ENCODE measurements at places on chromosomes 3 and 15.

DNA sequence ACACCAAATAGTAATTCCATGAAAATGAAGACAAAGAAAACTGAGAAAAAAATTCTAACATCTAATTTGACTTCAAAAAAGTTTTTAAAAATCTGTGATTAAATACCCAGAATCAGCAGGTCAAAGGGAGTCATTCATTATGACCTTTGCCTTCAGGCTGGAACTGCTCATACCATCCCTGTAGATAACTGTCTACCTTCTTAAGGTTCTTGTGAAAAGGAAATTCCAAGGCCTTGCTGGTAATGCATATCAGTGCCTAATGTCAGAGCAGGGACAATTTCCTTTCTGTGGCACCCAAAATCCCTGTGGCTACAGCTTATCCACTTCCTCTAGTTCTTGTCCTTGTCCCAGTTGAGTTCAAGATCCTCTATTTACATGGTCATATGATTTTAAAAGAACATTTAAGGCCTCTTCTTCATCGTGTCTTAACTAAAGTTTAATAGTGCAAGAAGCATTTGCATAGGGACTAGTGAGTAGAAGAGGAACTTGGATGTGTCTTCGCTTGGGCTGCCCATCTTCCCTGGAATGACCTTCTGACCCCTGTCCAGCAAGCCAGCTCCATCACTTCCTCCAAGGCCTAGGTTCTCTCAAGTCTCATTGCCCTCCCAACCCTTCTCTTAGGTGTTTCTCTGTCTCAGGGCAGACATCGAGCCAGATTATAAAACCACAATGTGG, 8.7 kb upstream of the PLCL2 start:
- no peak for DNase-seq

DNA sequence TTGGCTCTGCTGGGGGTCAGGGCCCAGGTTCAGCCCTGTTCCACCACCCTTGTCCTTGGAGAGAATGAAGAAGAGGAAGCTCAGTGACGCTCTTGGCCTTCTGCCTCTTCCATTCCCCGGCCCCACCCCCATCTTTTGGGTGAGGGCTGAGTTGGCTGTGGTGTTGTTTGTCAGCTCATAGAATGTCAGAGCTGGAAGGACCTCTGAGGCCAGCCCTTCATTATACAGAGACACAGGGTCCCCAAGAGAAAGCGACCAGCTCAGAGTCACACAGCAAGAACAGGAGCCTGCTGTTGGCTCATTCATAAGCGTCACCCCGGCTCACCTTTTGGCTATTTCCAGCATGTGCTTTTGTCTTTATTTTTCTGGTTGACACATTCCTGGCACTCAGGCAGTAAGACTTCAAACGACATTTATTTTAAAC, 68.2 kb downstream of the AAGAB start:
- no peak for DNase-seq

- no peak for DNase-seq
These were observed 132.2 kb downstream of the GREM1 start for GRCh38 chr15:32849769-32850668.

DNA sequence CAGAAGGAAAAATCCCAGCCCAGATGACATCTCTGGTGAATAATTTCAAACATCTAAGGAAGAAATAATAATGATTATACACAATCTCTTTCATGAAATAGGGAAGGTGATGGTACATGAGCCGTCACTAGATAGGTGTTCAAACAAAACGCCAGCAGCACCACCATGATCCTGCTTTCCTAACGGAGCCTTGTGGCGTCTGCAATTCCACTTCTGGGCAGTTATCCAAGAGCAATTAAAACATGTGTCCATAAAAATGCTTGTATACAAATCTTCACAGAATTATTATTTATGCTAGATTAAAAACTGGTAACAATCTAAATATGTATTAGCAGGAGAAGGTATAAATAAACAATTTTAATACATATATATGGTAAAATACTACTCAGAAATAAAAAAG, 33.7 kb downstream of the RTP4 start:
- DNase-seq, result no peak

- no peak for DNase-seq
These were observed 34.5 kb downstream of the NCEH1 start for GRCh38 chr3:172676196-172676922.

- no peak for DNase-seq
These were observed 3.2 kb downstream of the MORC1 start for GRCh38 chr3:109114746-109115145.

DNA sequence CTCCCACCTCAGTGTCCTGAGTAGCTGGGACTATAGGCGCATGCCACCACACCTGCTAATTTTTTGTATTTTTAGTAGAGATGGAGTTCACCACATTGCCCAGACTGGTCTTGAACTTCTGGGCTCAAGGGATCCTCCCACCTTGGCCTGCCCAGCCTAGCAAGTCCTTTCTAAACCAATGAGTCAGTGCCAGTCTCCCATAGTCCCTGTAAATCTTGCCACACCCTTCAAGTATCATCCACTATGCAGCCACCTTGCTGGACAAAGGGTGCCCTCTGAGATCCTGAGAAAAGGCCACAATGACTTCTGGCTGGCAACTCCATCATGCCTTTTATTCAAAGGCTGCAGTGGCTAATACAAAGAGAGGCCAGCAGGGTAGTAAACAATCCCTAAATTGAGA, 184.0 kb downstream of the ABHD5 start:
- no peak for DNase-seq

- DNase-seq, result no peak
These were observed 84.6 kb downstream of the MESD start for GRCh38 chr15:80904998-80905397.

DNA sequence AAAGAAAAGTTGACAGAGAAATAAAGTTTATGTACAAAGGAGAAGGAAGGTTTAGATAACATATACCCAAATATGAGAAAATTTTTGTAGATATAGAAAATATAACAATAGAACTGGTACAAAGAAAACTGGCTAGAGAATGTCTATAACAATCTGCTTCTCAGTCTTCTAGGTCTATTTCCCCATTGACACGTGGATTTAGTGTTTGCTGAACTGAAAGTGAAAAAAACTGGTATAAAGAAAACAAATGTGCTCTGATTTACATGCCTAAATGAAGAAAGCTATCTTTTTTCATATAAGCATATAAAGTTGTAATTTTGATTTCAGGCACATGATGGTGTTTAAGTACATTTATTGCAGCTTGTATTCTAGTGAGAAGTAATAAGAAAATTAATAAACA, 9.8 kb downstream of the KCNMB2 start:
- no peak for DNase-seq

GRCh38 chr15:78734451-78735064, 76.7 kb downstream of the ADAMTS7 start:
- DNase-seq, result no peak

DNA sequence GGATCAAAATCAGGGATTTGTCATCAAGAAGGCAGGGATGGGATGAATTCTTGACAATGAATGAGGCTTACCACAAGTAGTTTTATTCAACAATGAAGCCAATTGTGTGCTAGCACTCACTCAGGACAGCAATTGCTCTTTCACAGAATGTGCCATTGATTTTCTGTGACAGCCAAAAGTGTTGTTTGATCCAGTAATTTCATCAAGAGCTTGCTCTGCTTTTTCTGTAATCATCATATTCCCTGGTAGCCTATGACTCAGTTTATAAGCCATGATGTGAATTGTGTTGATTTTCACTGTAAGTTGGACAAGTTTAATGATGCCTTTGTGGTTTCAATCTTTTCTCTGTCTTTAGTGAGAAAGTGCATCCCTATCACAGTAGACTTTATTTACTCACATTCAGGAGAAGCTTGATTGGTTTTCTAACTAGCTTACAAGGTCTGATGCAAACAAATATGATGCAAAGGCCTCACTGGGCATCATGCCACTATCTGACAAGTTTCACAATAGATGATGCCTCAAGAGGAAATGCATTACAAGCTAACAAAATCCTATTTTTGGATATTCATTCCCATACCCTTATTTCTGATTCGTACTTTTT, 13.6 kb upstream of the CSRNP1 start:
- DNase-seq, result no peak

- DNase-seq, result peak; percentile 68
These were observed 93.1 kb downstream of the LRIG1 start for GRCh38 chr3:66407611-66408218.

DNA sequence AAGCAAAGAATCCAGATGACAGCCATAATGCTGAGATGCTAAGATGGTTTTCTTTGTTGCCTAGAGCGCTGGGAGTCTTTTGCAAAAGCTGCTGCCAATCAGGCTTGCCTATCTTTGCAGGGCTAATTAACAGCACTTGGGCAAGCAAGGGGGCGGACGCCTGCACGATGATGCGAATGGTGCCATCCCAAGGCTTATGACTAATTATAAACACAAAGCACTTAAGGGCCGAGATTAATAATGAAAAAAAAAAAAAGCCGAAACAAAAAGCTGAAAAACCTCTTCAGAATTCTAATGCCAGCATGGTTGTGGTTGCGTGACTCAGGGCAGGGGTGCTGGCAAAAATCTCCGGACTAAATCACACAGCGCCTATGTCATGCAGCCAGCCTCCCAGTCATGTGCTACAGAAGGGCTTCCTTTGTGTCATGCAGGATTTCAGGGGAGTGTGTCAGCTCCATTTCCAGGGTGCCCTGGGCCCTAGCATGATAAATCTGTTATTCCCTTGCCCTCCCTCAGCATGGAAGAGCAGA, 185.0 kb upstream of the ANKRD28 start:
- DNase-seq, result no peak

DNA sequence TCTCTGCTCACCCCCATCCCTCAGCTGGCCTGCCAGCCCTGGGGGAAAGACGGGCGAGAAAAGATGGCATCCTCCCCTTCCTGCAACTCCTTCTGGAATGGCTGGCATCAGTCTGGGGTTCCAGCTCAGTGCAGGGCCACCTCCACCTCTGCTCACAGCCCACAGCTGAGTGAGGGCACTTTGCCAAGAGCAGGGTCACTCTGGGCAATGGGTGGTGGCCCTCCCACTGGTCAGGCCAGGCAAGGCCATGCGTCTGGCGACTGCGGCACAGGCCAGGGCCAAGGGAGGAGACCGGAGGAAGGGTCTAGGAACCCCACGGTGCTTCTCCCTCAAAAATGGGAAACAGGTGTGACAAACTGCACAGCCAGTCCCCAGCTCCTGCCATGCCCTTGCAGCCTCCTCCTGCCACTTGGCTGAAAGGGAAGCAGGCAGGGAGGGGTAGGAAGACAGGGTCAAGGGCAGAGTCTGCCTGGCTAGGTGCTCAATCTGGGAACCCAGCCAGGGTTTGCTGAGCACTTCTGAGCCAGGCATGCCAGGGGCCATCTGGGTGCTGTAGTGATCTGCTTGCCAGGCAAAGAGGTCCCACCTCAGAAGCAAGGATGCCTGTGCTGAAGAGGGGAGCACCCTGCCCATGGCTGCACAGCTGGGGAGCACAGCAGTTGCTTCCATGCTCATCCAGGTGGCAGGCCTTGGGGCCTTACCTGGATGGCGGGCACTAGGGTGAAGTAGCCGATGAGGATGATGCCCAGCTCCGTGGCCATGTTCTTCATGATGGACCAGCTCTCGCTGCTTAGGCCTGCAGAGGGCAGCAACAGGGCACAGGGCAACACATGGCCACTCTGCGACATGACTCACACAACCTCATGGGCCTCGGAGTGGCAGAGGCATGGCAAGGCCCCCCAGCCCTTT, 41.2 kb downstream of the PTPN23 start:
- DNase-seq, result no peak

- no peak for DNase-seq
These were observed 1.2 kb downstream of the BTLA start for GRCh38 chr3:112497897-112498548.

GRCh38 chr3:106255870-106256248, 387.0 kb upstream of the CBLB start:
- no peak for DNase-seq

GRCh38 chr3:109825971-109826810, 488.8 kb upstream of the DPPA4 start:
- no peak for DNase-seq

DNA sequence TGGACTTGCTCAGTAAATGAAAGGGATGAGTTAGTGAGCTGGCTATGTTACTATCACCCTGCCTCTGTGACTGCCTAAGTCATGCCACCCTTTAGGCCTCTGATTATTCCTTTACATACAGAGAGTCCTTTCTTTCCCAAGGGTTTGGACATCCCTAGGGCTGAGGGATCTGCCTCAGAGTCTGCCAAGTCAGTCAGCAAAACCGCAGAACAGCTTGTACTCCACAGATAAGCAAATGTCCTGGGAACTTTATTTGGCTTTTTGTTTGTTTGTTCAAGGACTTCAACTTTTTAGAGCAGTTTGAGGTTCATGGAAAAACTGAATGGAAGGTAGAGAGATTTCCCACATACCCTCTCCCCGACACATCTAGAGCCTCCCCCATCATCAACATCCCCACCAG, 82.6 kb upstream of the TRIM42 start:
- no peak for DNase-seq

DNA sequence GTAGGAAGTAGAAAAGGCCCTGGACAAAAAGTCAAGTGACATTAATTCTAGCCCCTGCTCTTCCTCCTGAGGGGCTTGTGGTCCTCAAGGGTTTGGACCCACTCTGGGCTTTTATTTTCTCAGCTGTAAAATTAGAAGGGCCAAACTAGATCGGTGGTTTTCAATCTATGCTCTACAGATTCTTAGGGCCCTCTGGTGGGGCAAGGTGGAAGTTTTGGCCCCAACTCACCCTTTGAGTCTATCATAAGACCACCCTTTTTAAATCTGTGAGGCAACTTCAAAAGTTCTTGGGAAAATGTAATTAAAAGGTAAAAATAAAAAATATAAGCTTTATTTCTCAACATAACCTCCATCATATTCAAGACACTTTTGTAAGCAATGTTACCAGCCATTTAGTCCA, 25.6 kb upstream of the CFAP161 start:
- no peak for DNase-seq

DNA sequence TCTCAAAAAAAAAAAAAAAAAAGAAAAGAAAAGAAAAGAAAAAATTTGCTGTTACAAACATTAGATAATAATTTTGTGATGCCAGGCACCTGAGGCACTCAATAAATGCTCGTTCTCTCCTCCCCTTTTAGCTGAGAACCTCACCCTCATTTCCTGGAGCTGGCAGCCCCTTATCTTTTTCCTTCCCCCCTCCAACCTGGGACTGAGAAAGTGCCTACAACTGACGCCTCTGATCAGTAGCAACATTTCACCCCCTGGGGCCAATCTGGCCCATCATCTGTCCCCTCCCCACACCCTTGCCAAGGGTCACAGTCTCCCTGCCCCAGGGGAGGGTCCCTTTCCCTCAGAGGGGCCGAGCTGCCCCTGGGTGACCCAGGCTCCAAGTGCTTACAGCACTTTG, 12.6 kb upstream of the RNU6-1 start:
- no peak for DNase-seq

GRCh38 chr15:37096558-37097143, 3.7 kb downstream of the MEIS2 start:
- no peak for DNase-seq

DNA sequence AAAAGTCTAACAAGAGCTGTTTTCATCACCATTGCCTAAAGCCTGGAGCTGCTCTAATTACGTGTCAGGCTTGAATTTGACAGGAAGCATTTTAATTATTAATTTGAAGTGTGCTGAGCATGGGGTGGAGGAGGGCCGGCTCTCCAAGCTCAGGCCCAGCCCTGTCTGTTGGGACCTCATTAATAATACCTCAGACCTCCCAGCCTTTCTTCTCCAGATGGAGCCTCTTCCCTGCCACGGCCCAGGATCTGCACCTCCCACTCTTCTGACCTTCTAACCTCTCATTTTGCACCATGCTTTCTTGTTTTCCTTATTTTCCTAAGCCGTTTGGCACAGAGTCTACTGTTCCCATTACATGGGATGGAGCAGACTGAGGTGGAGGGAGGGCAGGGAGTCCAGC, 30.0 kb downstream of the INSYN1 start:
- no peak for DNase-seq

GRCh38 chr15:45468294-45468693, 54.3 kb downstream of the SLC30A4 start:
- no peak for DNase-seq

- no peak for DNase-seq
These were observed 38.7 kb downstream of the CHST2 start for GRCh38 chr3:143158014-143158988.

Data from stimulated activated CD4-positive, alpha-beta T cell treated with anti-CD3 and anti-CD28 coated beads, Interleukin-15, amount 100 ng/mL, for 48 hours (primary cell).